ENCODE measurements at places on chromosomes 5 and 9.

- no peak for DNase-seq
Observed at GRCh38 chr5:78726003-78726402, 77.4 kb upstream of the LHFPL2 start.

GRCh38 chr9:108103046-108103693 is 613.6 kb upstream of the KLF4 start:
- no peak for DNase-seq

- no peak for DNase-seq
Observed at GRCh38 chr5:118146824-118147223, 841.5 kb downstream of the DTWD2 start.

- no peak for DNase-seq
Observed at GRCh38 chr9:100020121-100020795, 78.5 kb downstream of the ERP44 start.

DNA sequence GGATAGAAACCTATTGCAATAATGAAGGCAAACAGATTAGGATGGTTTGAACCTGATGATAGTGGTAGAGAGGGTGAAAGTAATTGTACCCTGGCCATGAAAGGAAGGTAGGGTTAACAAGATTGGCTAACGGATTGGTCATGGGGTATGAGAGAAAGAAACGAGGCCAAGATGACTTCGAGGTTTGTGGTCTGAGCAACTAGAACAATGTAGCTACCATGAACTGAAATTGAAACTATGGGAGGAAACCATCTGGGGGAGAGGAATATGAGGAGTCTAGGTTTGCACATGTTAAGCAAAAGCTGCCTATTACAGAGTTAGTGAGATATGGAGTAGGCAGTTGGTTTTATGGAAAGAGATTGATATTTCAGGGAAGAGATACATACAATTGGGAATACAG is 406.0 kb downstream of the PRELID2 start:
- DNase-seq: no peak

- DNase-seq: no peak
Observed at GRCh38 chr5:125576822-125577221, 830.4 kb upstream of the ZNF608 start.

DNA sequence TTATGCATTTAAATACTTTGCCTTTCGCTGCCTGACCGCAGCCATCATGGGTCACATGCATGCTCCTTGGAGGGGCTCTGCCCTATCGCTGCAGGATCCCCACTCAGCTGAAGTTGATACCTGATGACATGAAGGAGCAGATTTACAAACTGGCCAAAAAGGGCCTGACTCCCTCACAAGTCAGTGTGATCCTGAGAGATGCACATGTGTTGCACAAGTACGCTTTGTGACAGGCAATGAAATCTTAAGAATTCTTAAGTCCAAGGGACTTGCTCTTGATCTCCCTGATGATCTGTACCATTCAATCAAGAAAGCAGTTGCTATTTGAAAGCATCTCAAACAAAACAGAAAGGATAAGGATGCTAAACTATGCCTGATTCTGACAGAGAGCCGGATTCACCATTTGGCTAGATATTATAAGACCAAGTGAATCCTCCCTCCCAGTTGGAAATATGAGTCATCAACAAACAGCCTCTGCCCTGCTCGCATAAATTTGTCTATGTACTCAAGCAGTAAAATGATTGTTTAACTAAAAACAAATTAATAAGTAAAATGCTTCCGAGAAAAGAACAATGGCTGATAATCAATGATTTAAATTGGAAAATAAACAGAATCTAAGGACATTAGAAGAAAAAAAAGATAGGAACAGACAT is 41.6 kb upstream of the PPP2CA start:
- DNase-seq: no peak

DNA sequence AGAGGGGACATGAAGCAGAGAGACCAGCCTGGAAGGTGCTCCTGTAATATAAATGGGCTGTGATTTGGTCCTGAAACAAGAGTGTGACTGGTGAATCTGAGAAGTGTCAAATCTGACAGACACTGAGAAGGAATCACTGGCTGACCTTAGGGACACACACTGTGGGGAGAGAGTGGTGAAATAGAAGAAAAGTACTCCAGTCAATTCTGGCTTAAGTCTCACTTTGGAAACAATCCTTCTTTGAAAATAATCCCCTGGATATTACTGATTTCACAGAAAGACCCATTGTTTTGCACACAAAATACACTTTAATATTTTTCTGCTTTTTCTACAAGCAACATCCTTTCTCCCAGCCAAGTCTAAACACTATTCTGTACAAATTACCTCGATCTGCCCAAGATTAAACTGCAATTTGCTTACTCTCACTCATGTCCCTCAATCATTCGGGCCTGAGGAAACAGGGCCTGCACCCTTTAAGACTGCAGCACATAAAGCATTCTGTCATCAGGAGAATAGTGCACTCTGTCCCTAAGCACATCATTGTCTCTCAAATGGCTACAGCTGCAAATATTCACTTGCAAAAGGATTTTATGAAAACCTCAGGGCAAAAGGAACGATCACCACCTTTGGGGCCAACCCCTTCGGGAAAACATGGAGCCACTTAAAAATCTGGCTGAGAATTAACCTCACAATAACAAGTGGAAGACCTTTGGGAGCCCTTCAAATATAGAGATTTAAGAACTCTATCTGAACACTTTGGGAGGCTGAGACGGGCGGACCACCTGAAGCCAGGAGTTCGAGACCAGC is 68.6 kb downstream of the MAPKAP1 start:
- DNase-seq: no peak

DNA sequence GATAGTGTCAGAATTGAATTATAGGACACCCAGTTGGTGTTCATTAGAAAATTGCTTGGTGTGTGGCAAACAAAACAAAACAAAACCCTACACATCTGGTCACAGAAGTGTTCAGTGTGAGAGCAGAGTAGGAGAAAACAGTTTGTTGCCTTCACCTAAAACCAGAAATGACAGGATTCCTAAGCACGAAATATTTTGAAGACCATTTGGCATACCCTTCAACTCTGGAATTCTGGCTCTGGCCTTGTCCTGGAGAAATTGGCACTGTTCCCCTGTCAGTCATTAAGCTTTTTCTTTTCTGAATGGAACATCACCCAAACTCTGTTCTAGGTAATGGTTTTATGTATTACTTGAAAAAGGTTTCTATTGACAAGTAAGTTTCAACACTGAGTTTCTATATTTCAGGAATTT is 110.2 kb upstream of the PCA3 start:
- DNase-seq: no peak

DNA sequence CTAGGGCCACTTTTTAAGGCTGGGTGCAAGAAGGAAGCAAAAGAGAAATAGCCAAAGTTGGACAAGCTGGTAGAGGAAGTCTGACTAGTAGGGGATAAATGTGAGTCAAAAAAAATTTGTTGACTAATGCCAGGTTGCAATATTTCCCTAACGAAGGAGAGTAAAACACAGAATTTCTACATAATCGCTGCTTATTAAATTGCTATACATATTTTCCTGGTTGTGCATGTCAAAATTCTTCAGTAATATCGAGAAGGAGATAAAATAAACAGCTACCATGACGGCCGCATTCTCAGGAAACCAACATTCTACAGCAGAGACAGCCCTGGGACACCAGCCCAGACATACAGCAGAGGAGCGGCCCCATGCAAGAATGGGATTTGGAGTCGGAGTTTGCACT is 148.3 kb downstream of the ESM1 start:
- DNase-seq: no peak

GRCh38 chr9:86639287-86639686 is 285.1 kb upstream of the TUT7 start:
- no peak for DNase-seq

GRCh38 chr5:132865668-132866341 is 464 bp downstream of the GDF9 start:
- DNase-seq: no peak

DNA sequence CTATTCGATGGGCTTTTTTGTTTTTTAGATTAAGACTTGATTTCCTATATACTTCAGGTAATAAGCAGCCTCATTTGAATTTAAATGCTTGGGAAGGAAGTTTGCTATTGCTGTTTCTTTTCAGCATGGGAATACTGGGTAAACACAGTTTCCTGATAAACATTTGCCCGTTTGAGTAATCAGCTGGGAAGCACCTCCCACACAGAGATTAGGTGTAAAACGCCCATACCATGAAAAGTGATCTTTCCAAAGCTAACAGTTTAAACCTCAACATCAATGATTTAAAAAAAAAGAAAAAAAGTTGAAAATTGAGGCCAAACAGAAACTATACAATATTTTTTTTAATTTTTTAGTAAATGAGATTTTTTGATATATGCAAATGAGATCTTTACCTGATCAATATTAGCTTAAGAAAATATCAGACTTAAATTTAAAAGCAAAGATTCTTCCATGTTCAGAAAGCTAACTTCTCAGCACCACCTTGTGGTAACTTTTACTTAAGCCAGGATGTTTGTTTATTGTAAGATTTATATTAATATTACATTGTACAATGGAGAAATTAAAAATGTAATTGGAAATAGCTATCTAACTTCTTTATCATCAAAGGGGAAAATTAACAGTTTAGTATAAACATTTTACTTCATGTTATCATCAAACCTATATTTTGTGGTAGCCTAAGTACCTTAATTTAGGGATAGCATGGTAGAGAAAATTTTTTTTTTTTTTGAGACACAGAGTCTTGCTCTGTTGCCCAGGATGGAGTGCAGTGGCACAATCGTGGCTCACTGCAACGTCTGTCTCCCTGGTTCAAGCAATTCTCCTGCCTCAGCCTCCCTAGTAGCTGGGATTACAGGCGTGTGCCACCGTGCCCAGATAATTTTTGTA is 39.8 kb downstream of the F2RL2 start:
- no peak for DNase-seq

DNA sequence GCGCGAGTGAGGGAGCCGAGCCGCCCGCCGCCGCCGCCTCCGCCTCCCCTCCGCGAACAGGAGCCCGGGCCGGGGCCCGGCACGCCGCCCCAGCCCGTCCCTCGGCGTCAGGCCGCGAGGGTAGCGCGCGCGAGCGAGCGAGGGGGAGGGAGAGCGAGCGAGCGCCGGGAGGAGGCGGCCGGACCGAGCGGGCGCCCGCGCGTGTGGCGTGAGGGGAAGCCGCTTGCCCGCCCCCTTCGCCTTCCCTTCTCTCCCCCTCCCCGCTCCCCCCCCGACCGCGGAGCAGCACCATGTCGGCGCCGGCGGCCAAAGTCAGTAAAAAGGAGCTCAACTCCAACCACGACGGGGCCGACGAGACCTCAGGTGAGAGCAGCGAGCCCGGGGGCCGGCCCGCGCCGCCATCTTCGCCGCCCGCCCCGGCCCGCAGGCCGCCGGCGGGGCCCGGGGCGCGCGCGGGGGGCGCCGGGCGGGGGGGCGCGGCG is 312 bp downstream of the SET start:
- peak; percentile 28 for DNase-seq

DNA sequence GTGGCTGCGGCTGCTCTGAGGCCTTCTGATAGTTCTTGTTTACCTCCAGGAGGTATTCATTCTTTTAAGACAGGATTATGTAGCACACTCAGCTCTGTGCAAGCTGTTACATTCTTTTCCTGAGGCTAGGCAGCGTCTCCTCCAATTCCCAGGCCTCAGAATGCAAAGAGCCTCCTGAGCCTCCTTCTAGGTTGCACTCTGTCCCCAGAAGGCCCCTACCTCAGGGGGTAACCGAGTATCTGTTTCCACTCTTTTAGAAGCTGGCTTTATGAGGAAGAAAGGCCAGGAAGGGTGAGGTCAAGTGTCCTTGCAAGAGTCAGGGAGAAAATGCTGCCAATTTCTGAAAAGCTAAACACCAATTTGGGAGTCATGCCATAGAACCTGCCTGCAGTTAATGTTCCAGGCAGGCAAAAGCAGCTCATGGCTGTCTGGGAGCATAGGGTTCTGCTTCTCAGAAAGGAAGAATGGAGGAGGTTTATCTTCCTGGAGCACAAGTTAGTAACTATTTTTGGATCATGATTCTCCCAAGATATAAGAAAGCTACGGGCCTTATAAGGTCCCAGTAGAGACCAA is 178.9 kb downstream of the SEMA6A start:
- DNase-seq: no peak

DNA sequence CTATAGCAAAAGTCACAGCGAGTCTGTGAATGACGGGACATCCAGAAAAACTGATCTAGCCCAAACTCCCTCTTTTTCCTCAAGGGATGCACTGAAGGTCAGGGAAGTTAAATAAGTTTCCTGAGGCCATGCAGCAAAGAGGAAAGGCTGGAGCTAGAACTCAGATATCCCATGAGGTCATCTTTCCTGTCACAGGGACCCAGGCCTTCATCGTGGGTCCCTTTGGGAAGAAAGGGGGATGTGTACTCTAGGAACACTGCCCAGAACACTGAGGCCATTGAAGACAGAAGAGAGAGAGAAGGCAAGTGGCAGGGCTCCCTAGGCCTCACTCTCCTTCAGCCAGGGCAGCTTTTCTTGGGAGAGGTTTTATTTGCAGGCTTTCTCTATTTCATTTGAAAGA is 182.0 kb downstream of the EBF1 start:
- DNase-seq: no peak

- peak; percentile 55 for DNase-seq
Observed at GRCh38 chr5:177132136-177133095, 1.2 kb upstream of the NSD1 start.

DNA sequence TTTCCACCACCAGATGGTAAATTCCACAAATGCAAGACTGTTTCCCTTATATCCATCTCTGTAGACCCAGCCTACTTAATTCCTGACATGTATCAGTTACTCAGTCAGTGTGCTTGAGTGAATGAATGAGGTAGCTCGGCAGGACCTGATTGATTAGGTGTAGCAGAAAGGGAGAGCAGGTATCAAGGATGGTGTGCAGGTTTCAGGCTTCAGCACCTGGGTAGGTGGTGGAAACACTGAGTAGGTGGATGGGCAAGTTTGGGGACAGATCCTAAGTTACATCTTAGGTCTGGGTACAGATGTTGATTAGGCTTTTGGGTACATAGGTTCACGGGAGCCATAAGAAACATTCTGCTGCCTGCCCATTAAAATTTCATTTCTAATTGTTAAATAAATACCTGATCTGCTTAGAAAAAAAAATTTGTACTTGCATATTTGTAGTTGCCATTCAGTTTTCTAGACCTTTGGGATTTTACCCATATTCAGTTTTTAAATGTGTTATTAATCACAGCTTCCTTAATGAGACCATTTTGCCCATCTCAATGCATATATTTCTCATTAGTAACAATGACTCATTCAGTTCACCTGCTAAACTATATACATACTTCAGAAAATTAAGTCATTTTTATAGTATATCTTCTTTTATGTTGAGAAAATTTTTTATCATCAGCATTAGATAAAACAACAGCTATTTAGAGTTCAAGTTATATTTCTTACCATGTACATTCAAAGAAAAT is 111.8 kb downstream of the INIP start:
- no peak for DNase-seq

DNA sequence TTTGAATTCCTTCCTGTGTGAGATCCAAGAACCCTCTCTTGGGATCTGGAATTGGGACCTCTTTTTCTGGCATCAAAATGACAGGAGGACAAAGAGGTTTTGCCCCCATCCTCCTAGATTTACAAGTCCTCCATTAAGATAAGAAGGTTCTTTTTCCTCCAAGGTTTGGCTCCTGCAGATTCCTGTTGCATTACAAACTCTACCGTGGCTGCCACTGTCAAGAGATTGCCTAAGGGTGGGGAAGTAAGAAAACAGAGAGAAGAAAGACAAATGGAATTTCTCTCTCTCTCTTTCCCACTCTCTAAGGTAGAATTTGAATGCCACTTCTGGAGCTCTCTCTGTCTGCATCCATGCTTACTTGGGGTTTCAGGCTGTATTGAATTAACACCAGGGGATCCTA is 12.0 kb upstream of the SVEP1 start:
- DNase-seq: no peak

- no peak for DNase-seq
Observed at GRCh38 chr5:128498844-128499455, 39.1 kb downstream of the FBN2 start.

- DNase-seq: no peak
Observed at GRCh38 chr5:149421834-149422233, 42.7 kb upstream of the IL17B start.

GRCh38 chr9:109245310-109245897 is 75.5 kb downstream of the EPB41L4B start:
- DNase-seq: no peak
